ENCODE measurements at places on chromosomes 2 and 18.

GRCh38 chr2:563512-563911 is 113.7 kb downstream of the TMEM18 start:
- DNase-seq = no peak

DNA sequence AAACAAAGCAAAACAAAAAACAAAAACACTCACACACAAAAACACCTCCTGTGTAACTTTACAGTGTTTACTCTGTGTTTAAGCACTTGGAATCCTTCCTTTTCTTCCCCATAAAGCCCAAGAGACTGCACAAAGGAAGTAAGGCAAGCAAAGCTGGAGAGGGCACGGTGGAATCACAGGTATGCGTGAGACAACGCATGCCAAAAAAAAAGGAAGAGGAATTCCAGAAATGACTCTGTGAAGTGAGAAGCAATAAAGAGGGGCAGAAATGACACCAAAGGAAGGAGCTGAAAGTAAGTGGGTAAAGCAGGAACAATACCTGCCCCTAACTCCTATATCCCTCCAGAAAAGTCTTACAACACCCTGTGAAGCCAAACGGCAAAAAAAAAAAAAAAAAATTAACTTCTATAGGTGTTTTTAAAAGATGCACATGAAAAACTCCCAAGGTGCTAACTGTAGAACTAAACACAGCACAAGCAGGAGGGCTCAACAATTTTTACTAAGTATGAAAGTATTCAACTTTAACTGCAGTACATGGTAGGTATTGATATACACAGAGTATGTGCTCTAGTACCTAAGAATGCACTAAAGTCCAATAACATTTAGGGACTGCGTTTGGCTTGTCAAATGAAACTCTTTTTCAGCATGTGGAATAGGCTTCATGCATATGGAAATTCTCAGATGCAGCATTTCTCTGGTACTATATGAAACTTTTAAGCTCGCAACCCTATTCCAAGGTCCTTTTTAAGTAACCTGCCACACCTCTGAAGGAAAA is 9.1 kb downstream of the RND3 start:
- no peak for DNase-seq

GRCh38 chr18:56175330-56176001 is 462.9 kb downstream of the TXNL1 start:
- DNase-seq = no peak

DNA sequence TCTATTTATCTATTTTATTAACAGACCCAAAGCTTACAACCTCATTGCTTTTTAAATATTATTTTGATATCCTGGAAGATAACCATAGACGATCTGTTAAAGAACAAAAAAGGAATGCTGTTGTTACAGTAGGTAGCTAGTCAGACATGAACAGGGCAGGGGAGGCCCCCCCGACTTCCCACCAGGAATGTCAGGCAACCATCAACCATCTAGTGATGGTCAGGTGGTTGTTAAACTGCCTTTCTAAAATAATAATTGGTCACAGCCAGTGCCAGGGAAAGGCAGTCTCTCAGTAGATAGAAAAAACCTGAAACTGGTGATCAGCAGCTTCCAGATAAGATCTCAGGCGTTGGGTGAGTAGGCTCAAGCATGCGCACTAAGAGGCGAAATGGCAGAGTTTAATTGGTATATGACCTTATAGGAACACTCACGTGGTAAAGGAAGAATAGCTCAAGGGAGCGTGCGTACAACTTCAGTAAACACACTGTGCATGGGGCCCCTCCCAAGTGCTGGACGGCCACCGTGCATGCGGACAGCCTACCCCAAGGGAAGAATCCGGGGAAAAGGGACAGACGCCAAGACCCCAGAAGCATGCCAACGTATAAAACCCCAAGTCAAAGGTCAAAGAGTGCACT is 32.5 kb upstream of the CCL20 start:
- DNase-seq = peak; percentile 40

GRCh38 chr2:84283506-84283905 is 175.6 kb downstream of the SUCLG1 start:
- DNase-seq = no peak

- DNase-seq = no peak
Measured at GRCh38 chr2:237865623-237866041, 6.2 kb downstream of the RAMP1 start.

- no peak for DNase-seq
Measured at GRCh38 chr2:233801357-233802131, 23.4 kb downstream of the MROH2A start.

DNA sequence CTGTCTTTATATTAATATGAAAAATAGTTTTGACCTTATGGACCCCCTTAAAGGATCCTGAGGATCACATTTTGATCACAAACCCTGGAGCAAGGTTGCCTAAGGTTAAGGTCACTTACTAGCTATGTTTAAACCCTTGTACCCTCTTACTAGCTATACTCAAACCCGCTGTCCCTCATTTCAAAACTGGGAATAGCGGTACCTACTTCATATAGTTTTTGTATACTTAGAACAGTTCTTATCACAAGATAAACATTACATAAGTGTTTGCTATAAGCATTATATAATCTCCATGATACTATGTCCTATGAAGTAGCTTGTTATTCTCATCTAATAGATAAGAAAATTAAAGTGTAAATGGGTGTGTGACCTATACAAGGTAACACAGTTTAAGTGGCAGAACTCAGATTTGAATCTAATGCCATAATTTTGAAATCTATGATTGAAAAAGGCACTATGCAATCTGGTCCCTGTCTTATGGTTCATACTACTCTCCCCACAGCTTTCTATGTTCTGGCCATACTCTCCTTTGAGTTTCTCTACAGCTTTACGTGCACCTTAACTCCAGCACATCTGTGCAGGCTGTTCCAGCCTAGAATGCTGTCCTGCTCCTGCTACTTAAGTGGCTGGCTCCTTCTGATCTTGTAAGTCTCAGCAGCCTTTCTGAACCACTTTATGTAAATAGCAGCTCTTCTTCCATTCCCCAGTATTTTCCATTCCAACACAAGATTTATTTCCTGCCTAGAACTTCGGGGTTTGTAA is 30.4 kb downstream of the HYCC2 start:
- DNase-seq = no peak

DNA sequence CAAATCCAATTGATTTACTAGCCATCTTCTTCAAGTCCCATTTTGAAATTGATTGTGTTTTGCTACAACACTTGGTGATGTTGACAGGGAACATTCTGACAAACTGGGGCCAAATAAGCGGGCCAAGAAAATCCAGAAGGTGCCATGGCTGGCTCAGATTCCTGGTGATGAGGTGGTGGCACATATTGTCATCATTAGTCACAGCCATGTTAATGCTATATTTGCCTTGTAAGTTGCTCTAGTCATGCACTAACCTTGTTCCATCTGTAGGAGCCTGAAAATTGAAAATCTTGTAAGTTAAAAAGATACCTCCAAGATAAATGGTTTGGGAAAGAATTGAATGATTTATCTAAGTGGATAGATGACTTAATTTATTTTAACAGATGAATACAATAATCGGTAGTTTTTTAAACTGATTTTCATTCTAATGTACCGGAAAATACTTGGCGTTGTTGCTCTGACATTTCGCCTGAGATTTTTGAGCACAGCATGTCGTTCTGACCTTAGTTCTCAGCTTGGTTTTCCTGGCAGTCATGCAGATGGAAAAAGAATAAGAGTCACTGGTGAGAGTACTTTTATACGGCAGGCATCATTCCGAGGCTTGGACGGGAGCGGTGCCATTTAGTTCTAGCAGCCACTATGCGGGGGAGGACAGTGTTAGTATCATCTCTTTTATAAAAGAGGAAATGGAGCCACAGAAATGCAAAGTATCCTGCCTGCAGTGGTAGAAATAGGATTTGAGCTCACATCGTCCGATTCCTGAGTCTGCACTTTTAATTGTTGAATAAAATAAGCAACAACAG is 133.9 kb downstream of the ZNF532 start:
- DNase-seq = no peak

- no peak for DNase-seq
Measured at GRCh38 chr2:20597860-20598183, 53.1 kb downstream of the HS1BP3 start.

DNA sequence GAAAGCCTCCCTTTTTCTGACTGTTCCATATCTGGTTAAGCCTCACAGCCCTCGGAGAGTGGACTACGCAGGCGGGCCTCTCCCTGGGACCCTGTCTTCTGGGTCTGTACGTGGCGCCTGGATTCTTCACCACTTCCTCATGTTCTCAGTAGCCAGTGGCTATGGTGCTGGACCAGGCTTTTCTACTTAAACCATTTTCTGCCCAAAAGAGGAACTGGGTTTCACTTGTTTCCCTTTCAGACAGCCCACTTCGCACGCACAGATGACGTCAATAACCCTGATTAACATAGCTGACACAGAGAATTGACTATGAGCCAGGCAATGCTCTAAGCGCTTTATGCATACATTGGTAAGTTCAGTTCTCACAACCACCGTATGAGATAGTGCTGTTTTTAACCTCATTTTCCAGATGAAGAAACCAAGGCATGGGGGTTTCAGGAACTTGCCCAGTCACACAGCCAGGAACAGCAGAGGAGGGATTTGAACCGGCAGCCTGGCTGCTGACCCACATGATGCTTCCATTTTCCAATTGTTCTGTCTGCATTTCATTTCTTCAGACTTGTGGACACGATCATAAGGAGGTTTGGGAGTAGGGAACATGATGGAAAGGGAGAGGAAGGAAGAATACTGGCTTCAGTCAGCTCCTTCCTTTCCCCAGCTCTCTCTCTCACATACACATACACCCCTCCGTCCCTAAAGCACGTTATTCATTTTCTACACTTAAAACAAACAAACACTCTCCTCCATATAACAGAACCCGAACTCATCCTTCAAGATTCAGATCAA is 41.7 kb downstream of the MYOM1 start:
- no peak for DNase-seq

DNA sequence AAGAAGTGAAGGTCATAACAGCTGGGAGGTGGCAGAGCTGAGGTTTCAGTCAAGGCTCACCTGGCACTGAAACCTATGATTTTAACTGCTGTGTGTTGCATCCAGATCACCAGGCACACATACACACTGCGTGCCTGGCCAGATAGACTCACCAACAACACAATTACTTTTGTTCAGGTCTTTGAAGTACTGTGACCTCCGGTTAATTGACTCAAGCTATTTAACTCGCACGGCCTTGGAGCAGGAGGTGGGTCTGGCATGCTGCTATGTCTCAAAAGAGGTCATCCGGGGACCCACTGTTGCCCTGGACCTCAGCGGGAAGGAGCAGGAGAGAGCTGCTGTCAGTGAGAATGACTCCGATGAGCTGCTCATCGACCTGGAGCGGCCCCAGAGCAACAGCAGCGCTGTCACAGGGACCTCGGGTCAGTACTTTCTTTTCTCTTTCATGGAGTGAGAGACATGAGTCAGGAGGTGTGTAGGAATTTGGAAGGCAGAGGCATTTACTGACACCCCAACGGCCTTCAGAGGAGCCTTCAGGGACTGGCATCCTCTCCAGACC is 104.1 kb downstream of the ESCO1 start:
- DNase-seq = no peak
